NCI-H1436 treated with DMSO at 0.1 percent for 48 hours (cell line): ENCODE measurements at places on chromosomes 13 and 19.

- no peak for DNase-seq
Observed at GRCh38 chr19:55609326-55609725, 3.9 kb downstream of the ZNF865 start.

DNA sequence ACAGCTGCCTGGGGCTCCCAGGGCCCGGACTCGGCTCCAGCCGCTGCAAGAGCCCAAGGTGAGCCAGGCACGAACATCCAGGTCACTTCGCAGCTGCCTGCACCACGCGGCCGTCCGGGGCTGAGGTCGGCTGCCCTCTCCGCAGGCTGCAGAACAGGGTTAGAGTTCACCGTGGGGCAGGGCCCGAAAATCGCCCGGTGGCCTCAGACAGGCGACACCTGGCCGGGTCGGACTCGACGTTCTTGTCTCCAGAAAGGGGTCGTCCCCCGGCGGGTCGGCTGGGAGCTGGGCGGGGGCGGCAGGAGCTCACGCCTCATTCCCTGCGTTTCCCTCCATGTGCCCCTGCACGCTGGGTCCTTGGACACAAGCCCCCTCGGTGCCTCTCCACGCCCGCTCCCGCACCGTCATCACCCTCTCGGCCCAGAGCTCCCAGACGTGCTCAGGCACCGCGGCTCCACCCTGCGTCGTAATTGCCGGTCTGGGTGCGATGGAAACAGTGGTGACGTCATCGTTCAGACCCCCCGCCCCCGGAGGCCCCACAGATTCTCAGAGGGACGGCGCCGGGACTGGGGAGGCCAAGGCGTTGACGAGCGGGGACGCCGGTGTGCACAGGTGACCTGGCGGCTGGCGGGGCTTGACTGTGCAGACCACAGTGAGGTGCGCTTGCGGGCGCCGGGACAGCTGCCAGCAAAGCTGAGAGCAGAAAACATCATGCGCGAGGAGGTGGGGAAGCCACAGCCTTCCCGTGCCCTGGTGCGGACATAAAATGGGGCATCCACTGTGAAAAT is 4.0 kb upstream of the GRIN3B start:
- no peak for DNase-seq

GRCh38 chr19:43718627-43719377 is 2.9 kb downstream of the IRGC start:
- DNase-seq, result no peak

- DNase-seq, result no peak
Observed at GRCh38 chr19:19600793-19601330, 17.6 kb downstream of the PBX4 start.

DNA sequence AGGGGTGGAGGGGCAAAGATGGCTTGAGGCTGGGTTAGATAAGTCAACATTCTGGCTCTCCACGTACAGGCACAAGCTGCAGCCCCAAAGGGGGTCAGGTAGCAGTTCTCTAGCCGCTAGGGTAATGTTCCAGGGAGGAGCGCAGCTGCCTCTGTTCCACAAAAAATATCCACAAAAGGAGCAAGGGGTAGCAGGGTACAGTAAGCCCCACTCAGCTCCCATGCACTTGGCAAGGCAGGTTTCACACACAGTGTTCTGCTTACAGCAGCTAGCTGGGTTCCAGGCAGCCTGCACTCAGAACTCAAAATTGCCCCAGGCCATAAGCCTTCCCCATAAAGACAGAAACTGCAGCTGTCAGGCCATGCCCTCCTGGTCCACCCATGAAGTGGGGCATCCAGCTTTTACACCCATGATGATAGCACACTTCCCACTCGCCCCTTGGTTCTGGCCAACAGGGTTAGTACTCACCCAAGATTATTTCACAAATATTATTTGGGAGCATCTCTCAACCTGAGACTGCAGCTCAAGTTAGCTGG is 130.0 kb downstream of the CYSLTR2 start:
- no peak for DNase-seq

- no peak for DNase-seq
Observed at GRCh38 chr19:7865262-7865911, 8.8 kb downstream of the PRR36 start.

DNA sequence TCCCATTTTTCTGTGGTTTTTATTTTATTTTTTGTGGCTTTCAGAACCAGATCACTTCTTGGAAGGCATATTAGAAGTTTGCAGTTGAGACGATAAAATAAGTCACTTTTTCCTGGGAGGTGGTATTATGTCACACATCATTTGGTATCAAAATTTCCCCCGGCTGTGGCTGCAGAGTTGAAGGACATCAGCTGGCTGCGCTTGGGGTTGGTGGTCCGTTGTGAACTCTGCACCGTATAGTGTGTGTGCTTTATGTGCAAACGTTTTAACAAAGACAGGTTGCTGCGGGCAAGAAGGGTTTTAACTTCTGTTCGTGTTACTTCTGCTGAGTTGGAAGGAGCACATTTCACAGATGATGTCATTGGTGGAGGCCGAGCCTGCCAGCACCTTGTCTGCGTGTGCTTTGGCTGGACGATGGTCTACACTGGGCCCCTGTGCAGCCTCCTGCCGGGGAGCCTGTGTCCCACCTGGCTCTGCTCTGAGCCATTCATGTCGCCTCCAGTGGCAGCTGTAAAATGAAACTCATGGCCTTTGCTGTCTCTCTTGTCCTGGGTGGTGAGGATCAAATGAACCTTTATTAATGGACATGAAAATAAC is 9.6 kb downstream of the ATP11A start:
- DNase-seq, result no peak

GRCh38 chr13:94972262-94972661 is 259.9 kb upstream of the SOX21 start:
- DNase-seq, result no peak

DNA sequence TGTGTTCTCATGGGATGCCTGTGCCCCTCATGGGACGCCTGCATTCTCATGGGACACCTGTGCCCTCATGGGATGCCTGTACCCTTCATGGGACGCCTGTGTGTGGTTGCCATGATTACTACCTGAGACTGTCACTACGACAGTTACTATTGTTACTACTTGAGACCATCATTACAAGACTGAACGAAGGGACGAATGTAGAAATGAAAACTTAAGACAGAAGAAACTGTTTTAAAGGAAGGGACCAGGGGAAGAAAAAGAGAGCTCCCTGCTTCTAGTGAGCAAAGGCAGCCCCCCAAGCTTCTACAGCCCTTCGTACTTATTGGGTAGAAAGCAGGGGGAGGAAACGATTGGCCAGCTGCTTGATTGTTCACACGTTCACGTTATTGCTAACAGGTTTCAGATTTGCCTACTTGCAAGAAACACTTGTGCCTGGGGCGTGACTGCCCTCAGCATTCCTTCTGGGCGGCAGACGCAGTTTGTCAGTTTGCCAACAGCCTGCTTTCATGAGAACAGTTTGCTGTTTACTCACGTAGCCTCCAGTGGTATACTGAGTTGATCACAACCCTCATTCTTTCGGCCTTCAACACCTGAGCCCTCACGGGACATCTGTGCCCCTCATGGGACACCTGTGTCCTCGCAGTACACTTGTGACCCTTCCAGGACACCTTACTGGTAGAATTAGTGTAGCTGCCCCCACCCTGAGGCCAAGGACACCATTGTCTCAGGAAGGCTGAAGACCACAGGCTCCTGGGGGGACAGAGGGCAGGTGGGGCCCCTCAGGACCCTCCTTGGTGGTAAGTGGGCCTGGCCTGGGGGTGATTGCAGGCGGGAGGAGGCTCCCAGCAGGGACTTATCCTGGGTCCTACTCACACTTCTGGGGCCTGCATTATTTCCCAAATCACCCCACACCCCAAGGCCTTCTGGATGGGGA is 2.5 kb upstream of the S1PR4 start:
- DNase-seq, result peak; percentile 15

DNA sequence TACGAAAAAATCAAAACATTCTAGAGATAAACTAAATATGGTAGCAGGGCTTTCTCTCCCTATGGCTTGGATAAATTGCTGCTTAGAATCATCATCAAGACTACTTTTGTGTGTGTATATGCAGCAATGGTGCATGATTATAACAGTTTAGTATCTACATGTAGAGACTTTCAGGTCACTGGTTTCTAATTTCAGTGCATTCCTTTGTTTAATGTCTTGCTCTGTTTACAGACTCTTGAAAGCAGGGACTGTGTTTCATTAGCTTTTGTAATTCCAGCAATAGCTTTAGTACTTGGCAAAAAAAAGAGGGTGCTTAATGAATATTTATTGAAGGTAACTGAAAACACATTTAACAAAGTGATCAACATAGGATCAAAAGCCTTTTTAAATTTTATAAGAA is 420.7 kb downstream of the PCDH9 start:
- DNase-seq, result no peak

DNA sequence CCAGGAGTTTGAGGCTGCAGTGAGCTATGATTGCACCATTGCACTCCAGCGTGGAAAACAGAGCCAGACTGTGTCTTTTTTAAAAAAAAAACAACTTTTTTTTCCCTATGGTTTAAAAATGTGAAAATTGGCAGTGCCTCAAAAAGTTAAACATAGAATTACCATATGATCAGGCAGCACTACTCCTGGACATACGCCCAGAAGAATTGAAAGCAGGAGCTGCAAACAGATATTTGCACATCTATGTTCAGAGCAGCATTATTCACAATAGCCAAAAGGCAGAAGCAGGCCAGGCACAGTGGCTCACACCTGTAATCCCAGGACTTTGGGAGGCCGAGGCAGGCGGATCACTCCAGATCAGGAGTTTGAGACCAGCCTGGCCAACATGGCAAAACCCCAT is 3.8 kb upstream of the RETN start:
- DNase-seq, result no peak

GRCh38 chr13:40344270-40345148 is 321.9 kb downstream of the FOXO1 start:
- no peak for DNase-seq

GRCh38 chr13:40275636-40276035 is 390.8 kb downstream of the FOXO1 start:
- DNase-seq, result no peak

DNA sequence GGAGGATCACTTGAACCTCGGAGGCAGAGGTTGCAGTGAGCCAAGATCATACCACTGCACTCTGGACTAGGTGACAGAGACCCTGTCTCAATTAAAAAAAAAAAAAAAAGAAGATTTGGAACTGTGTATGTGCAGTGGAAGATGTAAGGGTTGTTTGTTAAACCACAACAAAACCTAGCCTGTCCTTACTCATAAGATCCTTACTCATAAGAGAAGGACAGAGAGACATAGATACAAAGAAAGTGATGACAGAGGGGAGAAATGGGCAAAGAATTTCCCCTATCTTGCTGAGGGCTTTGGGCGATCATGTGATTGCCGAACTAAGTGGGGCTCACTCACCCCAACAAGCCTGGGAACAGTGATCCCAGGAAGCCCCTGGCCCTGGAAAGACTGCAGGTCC is 7.9 kb downstream of the ITPKC start:
- DNase-seq, result no peak

DNA sequence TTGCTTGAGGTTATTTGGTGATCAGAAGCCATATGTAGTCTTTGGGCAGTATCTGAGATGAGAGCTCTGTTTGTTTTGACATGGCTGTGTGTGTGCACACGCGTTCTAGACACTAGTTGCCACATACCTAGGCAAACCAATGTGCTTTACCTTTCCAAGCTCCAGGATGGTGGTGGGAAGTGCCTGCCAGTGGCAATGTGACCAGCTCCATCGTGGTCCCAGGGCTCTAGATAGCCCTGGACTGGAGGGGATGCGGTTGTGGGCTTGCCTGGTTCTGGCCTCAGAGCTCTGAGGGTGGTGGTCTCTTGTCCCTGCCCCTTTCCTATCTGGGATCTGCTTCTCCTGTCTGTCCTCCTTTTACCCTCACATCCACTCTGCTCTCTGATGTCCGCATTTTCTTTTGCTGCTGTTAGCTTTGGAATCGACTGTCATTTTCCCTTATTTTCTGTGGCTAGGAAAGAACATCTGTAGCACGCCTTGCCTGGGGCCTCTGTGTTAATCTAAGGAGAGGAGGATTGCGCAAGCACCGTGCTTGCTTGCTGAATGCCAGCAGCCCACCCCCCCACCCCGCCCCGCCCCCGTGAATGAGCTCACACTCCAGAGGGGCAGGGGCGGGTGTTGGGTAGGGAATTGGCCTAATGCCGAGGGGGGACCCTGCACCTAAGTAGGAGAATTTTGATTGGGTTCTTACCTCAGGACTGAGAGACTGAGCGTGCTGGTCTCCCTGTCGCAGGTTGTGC is 89.5 kb downstream of the ARHGEF7 start:
- DNase-seq, result no peak

DNA sequence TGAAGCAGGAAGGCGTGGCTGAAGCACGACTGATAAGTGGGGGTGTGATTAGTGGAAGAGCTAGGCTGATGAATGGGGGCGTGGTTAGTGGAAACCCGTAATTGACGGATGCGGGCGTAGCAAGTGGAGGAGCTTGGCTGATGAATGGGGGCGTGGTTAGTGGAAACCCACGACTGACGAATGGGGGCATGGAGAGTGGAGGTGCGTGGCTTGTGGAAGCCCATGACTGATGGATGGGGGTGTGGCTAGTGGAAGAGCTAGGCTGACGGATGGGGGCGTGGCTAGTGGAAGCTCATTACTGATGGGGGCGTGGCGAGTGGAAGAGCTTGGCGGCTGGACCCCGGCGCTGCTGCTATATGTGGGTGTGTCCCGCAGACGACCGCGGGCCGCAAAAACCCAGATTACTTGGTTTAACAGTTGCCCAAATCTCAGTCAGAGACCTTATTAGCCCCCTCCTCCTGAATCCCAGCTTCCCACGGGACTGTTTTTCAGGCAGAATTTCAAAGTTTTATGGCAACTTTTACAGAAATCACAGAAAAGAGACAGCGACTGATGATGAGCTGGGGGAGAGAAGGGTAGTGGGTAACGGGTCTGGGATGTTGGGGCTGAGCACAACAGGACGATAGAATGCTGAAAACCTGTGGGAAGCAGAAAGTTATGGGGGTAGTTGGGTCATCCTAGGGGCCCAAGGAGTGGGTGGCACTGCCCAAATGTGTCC is 9.0 kb upstream of the MEIS3 start:
- DNase-seq, result peak; percentile 99

DNA sequence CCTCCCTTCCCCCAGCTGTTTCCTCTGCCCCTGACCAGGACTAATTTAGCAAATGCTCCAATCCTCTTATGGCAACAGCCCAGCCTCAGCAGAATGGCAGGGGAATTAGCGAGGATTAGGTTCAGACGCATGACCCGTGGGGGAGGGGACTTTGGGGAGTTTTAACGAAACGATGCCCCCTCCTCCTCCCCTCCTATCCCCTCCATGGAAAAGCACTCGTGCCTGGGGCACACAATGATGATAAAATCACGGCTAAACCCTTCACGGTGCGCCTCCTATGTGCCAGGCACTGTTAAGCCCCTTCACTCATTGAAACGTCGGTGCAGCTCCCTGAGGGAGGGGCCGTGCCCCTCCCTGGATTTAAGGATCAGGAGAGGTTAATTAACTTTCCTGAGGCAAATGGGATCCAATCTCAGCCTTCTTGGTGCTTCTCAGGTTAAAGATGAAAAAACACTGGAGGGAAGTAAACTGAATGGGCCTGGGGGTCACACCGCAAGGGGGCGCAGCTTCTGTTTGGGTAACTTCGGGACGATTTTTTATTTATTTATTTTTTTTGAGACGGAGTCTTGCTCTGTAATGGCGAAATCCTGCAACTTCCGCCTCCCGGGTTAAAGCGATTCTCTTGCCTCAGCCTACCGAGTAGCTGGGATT is 10.1 kb upstream of the TPRX2 start:
- no peak for DNase-seq

GRCh38 chr13:110511509-110512181 is 49.9 kb downstream of the RAB20 start:
- DNase-seq, result no peak
